Activated CD4-positive, alpha-beta T cell treated with anti-CD3 and anti-CD28 coated beads for 36 hours (primary cell): ENCODE measurements at places on chromosomes 4 and X. TPM values are rescaled to one million over a fixed set of nuclear protein-coding genes. Genes with fewer than 3 reads are reported as not detected.

Gene PDCL2
- total RNA-seq = not detected

Gene SGMS2
- 0.84 TPM for total RNA-seq

Gene TCEANC
- 2.3 TPM for total RNA-seq

DNA sequence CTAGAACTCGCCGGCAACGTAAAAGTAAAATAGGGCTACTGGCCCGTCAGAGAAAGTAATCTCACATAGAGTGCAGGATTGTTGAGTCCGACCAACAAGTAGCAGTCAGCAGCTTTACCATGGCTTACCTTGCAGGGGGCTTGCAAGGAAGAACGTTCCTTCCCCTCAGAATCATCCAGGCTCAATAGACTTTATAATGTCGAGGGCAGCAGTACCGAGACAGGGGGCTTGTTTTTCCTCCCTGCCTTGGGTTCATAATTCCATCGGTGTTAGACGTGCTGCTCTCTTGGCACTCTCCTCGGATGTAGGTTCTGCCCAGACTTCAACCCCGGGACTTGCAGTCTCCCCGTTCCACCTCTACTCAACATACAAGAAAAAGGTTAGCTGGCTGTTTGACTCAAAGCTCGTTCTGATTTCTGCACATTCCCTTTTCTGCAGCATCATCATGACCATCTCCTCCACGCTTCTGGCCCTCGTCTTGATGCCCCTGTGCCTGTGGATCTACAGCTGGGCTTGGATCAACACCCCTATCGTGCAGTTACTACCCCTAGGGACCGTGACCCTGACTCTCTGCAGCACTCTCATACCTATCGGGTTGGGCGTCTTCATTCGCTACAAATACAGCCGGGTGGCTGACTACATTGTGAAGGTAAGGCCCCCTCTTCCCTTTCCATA is 1.5 kb downstream of the SLC10A4 start:
- no peak for DNase-seq

DNA sequence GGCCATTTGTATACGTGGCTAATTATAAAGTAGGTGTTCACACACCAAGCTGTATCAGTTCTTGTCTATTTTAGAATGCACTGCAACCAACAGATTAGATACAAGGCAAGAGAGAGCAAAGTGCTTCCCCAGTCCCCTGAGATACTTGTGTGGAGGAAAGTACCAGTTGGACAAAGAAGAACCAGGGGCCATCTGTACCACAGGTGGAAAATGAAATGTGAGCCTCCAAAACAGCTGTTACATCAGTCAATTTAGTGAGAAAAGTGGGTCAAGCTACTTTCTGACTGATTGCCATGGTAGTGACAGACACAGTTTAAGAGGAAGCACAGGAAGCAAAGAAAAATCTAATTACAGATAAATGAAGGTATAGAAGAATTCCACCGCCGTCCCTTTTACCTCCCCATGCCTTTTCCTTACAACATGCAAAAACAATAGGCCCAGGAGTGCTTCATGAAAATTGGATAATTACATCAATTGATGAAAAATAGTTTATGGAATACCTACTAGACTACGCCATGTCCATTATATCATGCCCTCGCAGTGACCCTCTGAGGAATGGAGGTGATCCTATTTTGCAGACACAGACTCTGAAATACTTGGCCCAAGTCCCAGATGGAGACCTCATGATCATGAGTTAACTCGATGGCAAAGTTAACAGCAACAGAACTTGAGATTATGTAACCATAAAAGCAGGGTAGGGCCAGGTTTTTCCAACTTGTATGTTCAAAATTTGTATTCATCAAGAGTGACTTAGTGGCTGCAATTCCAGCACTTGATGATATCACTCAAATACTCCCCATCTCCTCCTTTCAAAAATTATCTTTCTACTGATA is 15.8 kb downstream of the SMPX start:
- DNase-seq = no peak

DNA sequence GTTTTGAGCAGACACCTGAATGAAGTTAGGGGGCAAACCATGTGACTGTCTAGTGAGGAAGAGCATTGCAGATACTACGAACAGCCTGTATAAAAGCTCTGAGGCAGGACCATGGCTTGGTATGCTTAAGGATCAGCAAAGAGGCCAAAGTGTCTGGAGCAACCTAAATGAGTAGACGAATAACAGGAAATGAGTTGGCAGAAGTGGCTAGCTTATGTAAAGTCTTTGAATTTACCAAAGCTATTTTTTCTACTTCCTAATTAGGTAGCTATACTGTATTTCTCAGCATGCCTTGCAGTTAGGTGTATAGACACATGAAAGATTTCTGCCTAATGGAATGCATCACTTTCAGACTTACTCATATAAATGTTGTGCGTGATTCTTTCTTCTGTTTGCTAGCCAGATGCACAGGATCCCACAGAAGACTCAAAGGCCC is 9.3 kb upstream of the GPRIN3 start:
- no peak for DNase-seq

GRCh38 chr4:66212489-66212888 is 542.2 kb upstream of the EPHA5 start:
- DNase-seq = no peak

GRCh38 chr4:89434364-89434988 is 126.9 kb upstream of the GPRIN3 start:
- no peak for DNase-seq

- no peak for DNase-seq
Measured at GRCh38 chr4:74628852-74629620, 165.3 kb downstream of the BTC start.

GRCh38 chr4:48785302-48785701 is 5.2 kb upstream of the FRYL start:
- DNase-seq = no peak
